Ureter (tissue), 1 donor: ENCODE measurements at places on chromosomes 13 and 19.
A peak's percentile ranks its signal among the peaks of the same experiment; 100 is the strongest.

- DNase-seq, result no peak
These were observed 27.1 kb downstream of the CYSLTR2 start for GRCh38 chr13:48680756-48681392.

- DNase-seq, result no peak
These were observed 18.5 kb downstream of the RANBP3 start for GRCh38 chr19:5959260-5960004.

DNA sequence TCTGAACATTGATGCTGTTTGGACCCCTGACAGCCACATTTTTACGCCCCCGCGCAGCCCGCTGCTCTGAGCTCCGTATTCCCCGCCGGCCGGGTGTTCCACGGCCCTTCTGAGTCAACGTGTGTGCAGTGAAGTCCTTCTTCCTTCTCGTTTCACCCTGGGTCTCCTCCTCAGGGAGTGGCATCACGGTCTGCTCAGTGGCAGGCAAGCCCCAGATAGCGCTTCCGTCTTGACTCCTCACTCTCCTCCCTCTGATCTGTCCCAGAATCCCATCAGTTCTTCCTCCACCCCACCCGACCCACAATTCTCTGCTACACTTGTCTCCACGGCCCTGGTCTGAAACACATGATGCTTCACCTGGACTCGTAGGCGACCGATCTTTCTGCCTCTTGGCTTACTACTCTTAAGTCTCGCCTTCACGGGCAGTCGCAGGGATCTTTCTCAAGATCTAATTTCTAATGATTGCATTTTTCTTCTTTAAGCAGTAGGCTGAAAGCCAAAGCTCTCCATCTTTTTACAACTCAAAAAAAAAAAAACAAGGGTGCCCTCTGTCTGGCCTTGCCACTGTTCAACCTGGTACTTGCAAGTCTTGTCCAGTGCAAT, 33.9 kb downstream of the CCNE1 start:
- DNase-seq, result peak; percentile 52

GRCh38 chr19:50384685-50385535, 763 bp downstream of the POLD1 start:
- DNase-seq, result no peak
